ENCODE measurements at places on chromosomes 5 and 9. TPM values are rescaled to one million over a fixed set of nuclear protein-coding genes. Genes with fewer than 3 reads are reported as not detected.

DNA sequence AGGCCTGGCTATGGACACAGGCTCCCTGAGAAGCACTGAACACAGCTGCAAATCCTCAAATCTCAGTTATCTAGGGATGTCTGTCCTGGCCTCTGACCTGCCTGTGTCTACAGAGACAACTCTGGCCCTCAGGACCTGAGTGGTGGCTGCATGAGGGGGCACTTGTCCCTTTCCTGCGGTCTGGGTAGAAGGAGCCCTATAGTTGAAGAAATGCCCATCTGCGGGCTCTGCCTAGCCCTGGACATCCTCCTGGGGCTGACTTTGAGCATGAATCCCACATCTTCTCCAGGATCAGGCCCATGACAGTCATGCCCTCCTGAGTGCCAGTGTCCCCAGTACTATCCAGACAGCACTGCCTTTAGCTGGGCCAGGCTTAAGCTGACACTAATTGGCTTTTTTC, 10.0 kb downstream of the DNAJB5 start:
- no peak for DNase-seq

GRCh38 chr5:132059696-132060500, 557 bp upstream of the IL3 start:
- peak; percentile 6 for DNase-seq

DNA sequence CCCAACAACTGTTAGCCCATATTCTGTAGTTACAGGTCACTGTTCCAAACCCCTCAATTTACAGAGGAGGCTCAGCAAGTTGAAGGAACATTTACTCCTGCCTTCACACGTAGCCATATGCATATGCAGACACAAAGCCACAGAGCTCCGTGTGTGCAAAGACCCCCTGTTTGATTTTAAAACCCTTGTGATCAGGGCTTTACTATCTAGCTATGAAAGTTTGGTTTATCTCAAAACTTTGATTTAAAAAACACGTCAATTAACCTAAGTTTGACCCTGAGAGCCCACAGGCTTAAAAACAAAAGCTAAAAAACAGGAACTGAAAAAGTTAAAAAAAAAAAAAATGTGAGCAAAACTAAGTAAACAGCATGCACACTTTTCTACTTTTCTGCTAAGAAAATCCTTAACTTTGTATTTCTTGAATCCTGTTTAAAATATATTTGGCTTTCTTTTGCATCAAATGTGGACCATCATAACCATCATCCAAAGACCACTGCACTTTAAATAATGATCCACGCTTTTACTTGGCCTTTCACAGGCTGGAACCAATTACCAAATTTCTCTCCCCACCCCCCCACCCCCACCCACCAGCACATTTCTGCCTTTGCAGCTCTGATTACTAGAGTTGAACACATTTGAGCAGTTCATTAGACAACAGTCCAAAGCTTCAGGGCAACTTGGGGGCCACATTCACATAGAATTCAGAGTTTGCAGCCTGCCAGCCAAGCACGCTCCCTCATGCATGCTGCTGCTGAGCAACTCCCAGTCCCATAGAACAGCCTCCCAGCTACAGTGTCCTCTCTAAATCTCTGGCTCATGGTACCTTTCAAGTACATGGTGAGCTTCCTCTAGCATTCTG, 128.8 kb upstream of the MAP3K1 start:
- no peak for DNase-seq

DNA sequence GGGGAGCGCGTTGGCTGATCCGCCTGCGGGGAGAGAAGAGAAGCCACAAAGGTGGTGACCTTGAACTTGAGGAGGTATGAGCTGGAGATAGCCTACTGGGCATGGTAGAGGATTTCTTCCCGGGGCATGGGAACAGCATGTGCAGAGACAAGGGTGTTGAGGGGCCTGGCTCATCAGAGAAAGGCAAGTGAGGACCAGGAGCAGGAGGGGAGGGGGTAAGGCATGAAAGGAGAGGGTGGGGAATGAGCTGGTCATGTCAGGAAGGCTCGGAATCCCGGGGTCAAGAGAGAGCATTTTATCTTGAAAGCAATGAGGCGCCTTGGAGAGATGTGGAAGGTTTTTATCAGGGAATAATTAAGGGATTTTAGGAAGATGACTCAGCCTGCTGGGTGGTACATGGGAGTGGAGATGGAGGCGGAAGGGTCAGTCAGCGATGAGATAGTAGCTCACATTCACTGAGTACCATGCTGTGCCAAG, 121.1 kb downstream of the LHX2 start:
- no peak for DNase-seq

- no peak for DNase-seq
These were observed 219.9 kb upstream of the NFIL3 start for GRCh38 chr9:91643481-91644077.

GRCh38 chr5:38339446-38339845, 81.1 kb downstream of the EGFLAM start:
- no peak for DNase-seq

DNA sequence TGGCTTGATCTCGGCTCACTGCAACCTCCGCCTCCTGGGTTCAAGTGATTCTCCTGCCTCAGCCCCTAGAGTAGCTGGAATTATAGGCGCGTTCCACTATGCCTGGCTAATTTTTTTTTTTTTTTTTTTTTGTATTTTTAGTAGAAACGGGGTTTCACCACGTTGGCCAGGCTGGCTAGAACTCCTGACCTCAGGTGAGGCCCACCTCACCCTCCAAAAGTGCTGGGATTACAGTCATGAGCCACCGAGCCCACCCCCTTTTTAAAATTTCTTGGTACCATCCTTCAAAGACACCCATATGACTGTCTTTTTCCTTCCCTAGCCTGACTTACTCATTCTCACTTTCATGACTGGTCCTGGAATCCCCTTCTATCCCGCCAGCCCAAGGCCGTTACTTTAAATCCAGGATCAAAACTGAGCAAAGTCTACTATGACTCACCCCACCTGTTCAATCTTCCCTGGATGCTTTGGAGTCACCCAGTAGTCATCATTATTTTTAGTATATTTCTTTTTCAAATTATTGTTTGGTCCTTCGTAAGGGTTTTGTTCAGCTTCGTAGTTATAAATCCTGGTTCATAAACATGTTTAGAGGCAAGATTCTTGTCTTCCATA, 1.2 kb upstream of the TBCA start:
- DNase-seq = no peak

DNA sequence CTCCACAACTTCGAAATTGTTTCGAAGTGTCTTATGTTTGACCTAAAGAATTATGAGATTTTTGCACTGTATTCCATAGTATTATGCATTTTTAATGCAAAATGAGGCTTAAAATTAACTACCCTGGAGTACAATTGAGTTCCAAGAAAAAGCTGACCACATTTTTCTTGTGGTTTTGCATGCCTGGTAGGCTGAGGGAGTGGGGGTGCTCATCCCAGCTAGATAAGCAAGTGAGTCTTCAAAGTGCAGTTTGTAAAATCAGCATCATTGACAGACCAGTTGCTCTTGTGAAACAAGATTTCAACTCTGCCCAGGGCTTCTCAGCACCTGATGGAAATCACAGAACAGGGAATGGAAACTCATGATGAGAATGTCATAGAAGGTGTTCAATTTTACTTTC, 17.0 kb upstream of the NDUFS4 start:
- DNase-seq = no peak

- DNase-seq = no peak
These were observed 771 bp upstream of the TMEM171 start for GRCh38 chr5:73119451-73120157.

DNA sequence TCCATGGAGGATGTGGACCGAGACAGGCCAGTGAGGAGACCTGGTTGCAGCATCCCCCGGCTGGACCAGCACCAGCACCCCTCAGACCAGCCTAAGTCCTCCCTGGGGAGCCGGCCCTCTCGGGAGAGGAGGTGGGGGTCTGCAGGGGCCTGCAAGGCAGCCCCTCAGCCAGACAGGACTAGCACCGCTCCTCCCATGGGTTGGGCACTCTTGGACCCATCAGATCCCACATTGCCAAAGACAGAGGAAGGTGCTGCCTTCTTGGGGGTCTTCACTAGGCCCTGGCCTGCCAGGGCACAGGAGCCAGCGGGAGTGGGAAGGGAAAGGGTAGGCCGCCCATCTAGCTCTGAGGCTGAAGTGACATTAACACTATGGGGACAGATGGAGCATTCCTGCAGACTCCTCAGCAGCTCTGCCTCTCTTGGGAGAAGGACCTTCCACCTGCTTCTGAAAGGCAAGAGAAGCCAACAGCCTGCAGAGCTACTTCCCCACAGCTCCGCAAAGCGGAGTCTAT, 6.8 kb downstream of the IL13 start:
- DNase-seq = no peak

DNA sequence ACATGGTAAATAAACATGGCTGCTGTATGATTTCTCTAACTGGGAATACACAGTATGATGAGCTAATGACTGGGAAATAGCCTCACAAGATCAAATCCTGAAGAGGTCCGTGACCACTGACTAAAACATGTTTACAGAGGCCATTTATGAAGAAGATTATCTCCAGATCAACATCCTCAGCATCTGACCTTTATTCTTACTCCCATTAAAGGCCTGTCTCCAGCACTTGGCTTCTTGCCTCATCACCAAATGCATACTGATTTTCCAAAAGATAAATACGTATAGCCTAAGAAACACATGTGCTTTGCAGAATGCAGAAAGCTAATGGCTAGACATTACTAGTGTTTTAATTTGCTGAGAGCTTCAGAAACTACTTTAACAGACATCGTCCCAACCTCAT, 108.0 kb upstream of the TSLP start:
- no peak for DNase-seq

- no peak for DNase-seq
These were observed 5.8 kb upstream of the SPOCK1 start for GRCh38 chr5:137504916-137505315.

- no peak for DNase-seq
These were observed 161.4 kb downstream of the PAX5 start for GRCh38 chr9:36872641-36873040.

DNA sequence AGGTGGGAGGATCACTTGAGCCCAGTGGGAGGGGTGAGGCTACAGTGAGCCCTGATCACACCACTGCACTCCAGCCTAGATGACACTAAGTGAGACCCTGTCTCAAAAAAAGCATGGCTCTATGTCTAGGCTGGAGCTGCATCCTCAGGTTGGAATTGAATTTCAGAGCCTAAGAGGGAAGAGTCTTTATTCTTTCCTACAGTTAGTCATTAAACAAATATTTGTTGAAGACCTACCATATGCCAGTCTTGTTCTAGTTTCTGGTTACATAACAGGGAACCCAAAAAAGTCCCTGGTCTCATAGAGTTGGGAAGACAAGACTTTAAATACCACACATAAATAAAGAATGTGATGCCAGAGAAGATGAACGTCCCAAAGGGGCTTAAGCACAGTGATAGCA, 6.9 kb upstream of the GRPEL2 start:
- DNase-seq = no peak

GRCh38 chr9:81207651-81208050, 481.7 kb downstream of the TLE1 start:
- no peak for DNase-seq

GRCh38 chr5:111404270-111404769, 108.0 kb downstream of the STARD4 start:
- DNase-seq = no peak

DNA sequence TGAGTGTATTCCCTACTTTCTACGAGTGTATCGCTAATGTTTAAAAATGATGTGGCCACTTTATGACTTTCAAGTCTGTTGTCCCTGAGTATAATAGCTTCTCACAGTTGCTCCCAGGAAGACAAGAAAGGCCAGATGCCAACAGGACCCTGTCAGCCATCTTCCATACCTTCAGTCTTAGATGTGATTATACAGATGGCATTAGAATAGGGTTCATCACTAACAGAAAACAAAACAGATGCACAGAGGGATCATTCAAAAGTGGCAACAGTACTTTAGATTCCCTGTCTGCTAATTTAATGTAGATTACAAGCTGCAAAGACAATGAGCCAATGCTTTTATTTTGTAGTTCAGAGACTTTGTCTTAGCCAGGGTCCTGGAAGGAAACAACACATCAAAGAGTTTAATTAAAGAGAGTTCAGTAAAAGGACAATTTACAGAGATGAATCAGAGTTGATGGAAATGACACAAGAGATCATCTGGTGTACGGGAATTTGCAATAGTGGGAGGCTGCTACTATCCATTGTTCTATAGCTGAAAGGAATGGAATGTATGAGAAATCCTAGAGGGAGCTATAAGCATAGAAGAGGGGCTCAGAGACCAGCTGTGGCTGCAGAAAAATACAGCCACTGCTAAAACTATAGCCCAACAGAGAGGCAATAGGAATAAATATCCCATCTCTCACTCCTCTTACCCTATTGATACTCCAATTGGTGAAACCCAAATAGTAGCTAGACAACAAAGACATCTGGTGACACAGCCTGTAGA, 393.7 kb upstream of the SMC2 start:
- no peak for DNase-seq

- DNase-seq = no peak
These were observed 19.7 kb downstream of the FNBP1 start for GRCh38 chr9:130023144-130023787.

DNA sequence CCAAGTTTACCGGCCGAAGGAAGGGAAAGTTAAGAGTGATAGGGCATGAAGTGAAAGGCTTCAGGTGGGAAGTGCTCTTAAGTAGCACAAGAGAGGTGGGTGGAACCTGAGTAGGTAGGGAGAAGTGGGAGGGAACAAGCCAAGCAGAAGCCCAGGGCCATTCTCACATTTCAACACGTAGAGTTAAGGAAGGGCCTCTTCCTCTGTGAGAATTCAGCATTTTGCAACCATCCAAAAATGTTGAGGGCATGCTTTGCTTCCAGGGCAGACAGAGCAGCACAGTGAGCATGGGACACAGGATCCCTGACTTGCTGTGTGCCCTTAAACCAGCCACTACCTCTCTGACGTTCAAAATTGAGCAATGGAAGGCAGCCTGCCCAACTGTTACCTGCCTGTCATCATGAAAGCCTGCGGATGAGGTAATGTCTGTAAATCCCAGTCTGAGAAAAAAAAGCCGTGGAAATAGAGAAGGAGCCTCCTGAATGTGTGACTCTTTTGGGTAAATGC, 3.3 kb downstream of the CYFIP2 start:
- no peak for DNase-seq

DNA sequence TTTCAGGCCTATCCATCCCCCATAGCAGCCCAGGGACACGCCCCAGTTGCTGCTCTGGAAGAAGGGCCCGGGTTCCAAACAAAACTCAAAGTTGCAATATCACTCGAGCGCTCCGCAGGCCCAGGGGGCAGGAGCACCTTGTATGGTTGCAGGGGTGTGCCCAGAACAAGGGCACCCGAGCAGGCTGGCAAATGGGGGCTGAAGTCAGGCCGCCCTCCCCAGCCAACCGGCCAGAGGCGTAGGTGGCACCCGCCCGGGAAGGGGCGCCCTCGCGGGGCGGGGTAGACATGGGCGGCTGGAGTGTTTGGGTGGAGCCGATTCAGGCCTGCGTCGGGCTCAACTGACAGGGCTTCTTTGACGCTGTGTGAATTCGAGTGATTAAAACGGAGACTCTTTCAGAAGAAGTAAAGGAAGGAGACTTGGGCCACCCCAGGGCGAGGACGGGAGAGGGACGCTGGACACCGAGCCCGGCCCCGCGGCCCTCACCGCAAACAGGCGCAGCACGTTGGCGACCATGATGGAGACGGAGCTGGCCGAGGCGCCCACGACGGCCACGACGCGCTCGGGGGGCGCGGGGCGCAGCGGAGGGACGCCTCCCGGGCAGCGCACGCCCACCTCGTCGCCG, 1.1 kb downstream of the GRM6 start:
- DNase-seq = no peak

The MLANA gene
- total RNA-seq = not detected

The LSM11 gene
- 7.7 TPM for total RNA-seq

The DBN1 gene
- 1,261 TPM for total RNA-seq

The ZSWIM6 gene
- 50.2 TPM for total RNA-seq

The MARVELD2 gene
- total RNA-seq = 1.6 TPM

The DOLPP1 gene
- total RNA-seq = 44.2 TPM

The SLC36A3 gene
- total RNA-seq = not detected

The IRX1 gene
- total RNA-seq = 69.3 TPM

The TSLP gene
- not detected for total RNA-seq

All from glutamatergic neuron (in vitro differentiated cells).